ENCODE measurements at places on chromosomes 3 and 15.

DNA sequence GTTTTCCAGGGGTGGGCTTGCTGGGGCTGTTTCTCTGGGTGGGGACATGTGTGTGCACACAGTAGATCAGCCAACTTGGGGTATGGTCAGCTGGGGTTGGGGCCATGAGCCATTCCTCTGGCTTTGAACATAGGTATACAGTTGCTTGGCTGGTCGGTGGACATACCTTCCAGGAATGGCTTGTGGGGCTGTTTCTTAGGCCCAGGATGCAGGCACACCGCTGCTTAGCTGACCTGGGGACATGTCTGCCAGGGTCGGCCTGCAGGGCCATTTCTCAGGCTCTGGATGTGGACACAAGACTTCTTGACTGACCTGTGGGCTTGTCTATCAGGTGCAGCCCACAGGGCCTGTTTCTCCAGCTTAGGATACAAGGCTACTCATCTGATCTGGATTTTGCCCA is 130.6 kb downstream of the DOCK3 start:
- DNase-seq: no peak

DNA sequence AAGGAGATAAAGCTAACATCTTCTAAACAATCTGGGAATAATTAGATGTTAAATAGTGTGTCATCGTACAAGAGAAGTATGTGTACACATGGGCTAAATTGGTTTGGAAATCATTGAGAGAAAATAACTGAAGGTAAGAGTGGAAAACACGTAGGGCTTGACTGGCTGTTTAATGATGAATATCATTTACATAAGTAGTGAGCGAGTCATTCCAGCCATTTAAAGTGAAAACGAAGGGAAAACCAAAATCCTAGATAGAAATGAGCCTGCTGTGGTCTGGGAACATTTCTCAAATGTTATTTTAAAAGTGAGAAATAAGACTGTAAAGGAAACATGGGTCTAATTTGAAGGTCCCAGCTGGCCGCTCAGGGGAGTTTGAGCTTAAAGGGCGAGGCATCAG is 41.9 kb upstream of the KCNMB2 start:
- no peak for DNase-seq

GRCh38 chr3:22475665-22476240 is 724.7 kb upstream of the ZNF385D start:
- no peak for DNase-seq

DNA sequence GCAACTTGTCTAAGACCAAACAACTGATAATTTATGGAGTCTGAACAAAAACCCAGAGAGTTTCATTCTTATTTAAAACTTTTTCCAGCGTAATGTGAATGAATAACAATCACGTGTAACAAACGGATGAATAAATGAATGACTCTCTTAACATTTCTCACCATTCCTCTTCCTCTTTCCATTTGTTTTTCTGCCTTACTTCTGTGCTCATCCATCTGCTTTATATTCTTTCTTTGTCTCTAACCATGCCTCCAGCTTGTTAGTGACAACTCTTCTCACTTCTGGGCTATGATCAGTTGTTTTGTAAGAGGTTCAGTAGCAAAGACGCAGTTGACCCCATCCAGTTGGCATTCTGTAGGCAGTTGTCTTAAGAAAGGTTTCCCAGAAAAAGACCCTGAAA is 133.7 kb upstream of the MB21D2 start:
- no peak for DNase-seq

- no peak for DNase-seq
Measured at GRCh38 chr15:57323806-57324589, 52.3 kb upstream of the CGNL1 start.

DNA sequence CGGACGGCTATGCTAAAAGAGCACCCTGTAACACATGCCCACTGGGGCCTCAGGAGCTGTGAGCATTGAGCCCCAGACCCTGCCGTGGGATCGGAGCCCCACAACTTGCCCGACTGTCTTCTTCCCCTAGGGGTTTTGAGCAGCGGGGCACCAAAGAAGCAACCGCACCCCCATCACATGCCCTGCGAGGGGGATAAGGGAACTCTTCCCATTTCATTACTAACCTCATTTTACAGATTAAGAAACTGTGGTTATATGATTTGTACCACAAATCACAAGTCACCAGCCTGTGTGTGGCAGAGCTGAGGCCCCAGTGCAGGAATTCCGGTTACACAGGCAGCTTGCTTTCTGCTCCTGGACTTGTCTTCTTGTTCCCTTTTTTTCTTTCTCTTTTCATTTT is 86.2 kb downstream of the CD47 start:
- DNase-seq: no peak

GRCh38 chr15:83595191-83595590 is 58.7 kb upstream of the ADAMTSL3 start:
- no peak for DNase-seq

GRCh38 chr3:108153451-108153981 is 62.7 kb upstream of the CD47 start:
- DNase-seq: no peak

DNA sequence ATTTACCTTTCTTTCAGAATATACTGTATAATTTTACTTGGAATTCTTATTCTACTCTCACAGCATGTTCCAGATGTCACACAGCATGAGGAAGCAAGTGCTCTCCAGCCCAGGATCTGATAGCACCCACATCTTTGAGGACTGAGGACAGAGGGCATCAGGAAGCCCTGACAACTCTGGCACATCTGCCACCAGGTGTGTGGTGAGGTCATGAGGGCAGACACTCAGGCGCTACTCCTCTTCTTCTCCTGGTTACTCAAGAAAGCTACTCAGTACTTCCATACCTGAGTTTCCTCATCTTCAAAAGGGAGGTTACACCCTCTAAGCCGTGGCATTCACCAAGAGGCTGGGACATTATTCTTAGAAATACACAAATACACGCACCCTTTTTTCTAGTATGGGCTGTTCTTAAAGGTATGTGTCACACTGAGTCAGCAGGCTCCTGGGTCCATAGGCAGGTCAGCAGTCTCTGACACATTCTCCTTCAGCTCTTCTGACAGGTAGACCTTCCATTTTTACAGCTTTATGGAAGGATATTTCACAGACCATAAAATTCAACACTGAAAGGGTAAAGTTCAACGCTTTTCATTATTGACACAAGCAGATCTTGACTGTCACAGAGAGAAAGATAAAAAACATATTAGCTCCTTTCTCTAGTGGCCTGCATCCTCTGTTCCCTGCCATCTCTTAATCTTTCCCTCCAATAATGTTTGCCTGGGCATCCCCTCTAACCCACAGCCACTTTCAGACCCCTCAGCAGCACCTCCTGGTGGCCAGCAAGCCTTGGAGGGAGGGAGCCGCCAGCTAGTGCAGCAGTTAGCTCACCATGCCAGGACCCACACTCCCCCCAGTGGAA is 103.2 kb upstream of the TJP1 start:
- peak; percentile 41 for DNase-seq

- DNase-seq: no peak
Measured at GRCh38 chr15:69375151-69375790, 38.9 kb upstream of the KIF23 start.

GRCh38 chr15:97501291-97501690 is 459.2 kb upstream of the ARRDC4 start:
- DNase-seq: no peak

DNA sequence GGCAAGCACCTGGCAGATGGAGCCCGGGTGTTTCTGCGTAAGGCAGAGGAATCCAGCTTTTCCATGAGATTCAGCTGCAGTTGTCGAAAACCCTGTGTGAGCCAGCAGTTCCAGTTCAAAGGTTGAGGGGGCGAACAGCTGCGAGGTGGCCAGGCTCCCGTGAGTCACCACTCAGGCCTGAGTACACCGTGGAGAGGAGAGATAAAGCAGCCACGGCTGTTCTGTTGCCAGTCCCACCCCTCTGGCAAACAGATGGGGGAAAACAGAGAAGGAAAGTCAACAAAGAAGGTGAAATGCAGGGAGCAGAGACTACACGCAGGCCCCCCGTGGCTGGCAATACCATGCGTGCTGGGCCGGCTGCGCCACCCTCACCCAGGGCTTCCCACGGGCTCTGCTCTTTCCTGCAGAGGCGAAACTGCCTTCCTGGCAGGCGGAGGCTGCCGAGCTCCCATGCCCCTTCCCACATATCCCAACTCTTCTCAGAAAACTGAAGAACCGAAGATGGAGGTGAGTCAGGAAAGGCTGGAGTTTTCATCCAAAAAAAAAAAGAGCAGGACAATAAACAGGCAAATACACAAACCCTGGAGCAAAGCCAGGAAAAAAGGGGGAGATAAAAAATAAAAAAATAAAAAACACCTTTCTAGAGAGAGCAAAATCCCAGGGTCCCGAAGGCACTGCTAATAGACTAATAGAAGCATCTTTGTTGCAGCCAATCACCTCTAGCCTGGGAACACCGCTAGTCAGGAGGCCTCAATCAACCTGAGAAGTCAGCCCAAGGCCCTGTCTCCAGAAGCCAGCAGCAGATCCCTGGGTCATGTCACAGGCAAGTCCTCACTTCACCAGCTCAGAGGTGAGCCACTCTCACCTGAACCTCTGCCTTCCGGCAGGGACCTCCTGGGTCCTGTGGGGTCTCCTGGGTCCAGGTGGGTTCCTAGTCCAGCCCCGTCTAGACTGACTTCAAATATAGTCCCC is 37.7 kb downstream of the FAM174B start:
- peak; percentile 84 for DNase-seq

- DNase-seq: no peak
Measured at GRCh38 chr3:69422751-69423150, 36.9 kb upstream of the FRMD4B start.

Data from posterior cingulate gyrus (tissue), 11 donors.